ENCODE measurements at places on chromosomes 5 and 9.

DNA sequence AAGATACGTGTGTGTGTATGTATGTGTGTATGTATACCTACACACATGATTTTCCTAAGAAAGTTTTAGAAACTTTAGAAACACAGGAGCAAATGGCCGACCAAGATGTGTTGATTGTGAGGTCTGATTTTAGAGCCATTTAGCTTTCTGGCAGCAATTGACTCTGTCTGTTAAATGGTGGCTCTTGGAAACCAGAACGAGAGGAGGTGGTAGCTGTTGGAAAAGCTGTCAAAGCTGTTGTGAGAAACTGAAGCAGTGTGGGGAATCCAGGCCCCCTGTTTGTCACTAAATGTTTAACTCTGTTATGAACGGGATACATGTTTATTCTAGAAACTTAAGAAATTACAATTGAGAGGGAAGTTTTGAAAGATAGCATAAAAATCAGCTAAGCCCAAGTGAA is 91.4 kb downstream of the GOLPH3 start:
- no peak for DNase-seq

DNA sequence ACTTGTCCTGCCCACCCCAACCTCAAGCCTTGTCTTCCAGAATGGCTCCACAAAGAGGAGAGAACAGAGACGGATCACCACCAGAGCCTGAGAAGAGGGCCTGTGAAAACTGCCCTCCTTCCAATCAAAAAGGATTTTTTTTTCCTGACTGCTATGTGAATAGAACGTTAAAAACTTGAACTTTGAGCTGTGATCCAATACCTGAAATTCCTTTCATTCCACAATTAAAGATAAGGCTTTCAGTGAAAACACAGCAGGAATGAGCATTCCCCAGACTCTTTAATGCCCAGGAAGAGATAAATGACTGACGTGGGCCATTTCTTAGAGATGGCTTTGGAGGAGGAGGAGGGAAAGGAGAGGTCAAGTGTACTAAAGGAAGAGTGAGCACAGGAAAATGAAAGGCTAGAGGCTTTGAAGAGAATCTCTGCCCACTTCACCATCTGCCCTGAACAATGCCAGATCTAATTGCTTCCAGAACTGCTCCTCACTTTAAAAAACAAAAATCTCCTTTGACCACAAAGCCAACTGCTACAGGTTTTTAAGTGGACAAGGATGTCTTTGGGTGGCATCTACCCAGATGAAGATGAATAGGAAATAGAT is 177.9 kb upstream of the MAP3K1 start:
- DNase-seq, result peak; percentile 73

DNA sequence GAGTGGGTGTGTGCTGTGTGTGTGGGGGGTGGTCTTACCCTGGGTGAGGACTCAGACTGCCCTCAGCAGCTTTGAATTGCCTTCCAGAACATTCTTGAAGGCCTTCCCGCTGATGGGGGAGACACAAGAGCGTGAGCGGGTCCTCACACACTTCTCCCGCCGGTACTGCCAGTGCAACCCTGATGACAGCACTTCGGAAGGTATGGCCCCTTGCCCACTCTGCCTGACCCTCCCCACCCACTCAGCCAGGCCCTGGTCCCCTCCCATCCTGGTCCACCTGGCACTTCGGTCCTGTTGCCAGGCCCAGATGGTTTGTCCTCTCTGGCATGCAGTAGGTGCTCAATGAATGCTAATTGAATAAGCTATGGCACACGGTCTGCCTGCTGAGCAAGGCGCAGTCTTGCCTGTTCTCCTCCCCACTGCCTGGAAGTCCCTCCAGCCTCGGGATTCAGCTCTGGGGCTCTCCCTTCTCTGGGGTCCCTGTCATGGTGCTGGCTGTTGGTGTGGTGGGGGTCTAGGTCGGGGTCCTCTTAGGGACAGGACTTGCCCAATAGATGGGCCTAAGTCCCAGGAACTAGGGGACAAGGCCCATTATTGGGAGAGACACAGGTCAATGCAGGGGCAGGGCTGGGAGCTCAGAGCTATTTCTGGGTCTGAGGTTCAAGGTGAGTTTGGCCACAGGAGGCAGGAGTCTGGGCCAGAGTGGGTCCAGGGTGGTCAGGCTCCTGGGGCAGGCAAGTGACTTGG is 26.4 kb downstream of the PSD2 start:
- DNase-seq, result no peak

GRCh38 chr9:91902475-91903125 is 47.4 kb downstream of the ROR2 start:
- no peak for DNase-seq

- DNase-seq, result peak; percentile 89
Measured at GRCh38 chr5:96146675-96147074, 185.0 kb upstream of the ELL2 start.

- peak; percentile 82 for DNase-seq
Measured at GRCh38 chr9:15249042-15249818, 57.8 kb downstream of the TTC39B start.

DNA sequence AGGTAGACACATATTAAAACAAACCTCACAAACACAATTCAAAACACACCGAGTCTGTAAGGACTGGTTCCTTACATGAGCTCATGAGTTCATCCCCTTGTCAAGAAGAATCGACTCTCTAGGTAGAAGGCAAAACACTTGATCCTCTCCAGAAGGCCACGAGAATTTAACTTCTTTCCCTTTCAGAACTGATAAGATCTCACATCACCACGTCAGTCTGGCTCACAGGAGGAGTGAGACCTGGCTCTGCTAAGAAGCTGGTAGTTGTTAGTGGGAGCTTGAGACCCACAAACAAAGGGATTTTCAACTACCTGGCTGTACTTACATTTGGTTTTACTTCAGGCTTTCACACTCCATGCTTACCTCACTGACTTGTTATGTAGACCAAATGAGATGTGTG is 459.2 kb downstream of the ARHGEF28 start:
- no peak for DNase-seq

GRCh38 chr5:41843456-41844370 is 26.5 kb downstream of the OXCT1 start:
- DNase-seq, result peak; percentile 71

GRCh38 chr5:135691044-135691443 is 112.3 kb upstream of the CXCL14 start:
- DNase-seq, result no peak

GRCh38 chr9:97860451-97861147 is 7.6 kb downstream of the FOXE1 start:
- DNase-seq, result no peak
